PC-3 (cell line): ENCODE measurements at places on chromosomes 7 and 10.

DNA sequence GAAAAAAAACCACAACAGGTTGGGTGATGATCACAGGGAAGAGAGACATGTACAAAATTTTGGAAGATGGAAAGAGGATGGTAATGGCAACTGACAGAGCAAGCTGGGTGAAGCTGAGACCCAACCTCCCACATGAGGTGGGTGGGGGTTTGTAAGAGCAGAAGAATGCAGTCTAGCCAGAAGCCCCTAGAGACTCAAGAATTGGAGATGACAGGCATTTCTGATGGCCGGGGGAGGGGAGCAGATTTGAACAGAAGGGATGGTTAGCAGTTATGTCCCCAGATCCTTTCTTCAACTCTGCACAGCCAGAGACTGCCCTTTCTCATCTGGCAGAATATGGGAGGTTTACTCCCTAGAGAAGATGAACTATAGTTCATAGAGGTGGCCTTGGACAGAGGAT lies 208.0 kb downstream of the GALNT17 start:
- H3K27ac ChIP-seq: no peak overlapping the region
- no peaks in the 10 kb centered on the region for H3K4me1 ChIP-seq
- DNase-seq: no peak
- no peak overlapping the region for H3K4me3 ChIP-seq
- no peaks in the 10 kb centered on the region for H3K36me3 ChIP-seq
- no peaks in the 10 kb centered on the region for H3K27me3 ChIP-seq

DNA sequence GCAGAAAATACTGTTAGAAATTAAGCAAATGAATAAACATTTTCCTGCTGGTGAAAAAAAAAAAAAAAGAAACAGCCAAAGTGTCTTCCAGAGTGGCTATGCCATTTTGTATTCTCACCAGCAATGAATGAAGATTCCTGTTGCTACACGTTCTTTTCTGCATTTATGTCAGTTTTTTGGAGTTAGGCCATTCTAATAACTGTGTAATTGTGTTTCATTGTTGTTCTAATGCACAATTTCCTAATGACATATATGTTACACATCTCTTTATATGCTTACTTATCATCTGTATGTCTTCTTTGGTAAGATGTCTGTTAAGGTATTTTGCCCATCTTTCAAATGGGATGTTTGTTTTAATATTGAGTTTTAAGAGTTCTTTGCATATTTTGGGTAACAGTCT lies 213.7 kb downstream of the ITGB1 start:
- H3K4me1 ChIP-seq: no peaks in the 10 kb centered on the region
- H3K27me3 ChIP-seq: no peaks in the 10 kb centered on the region
- H3K27ac ChIP-seq: no peak overlapping the region
- no peaks in the 10 kb centered on the region for H3K36me3 ChIP-seq
- DNase-seq: no peak
- H3K4me3 ChIP-seq: no peak overlapping the region

DNA sequence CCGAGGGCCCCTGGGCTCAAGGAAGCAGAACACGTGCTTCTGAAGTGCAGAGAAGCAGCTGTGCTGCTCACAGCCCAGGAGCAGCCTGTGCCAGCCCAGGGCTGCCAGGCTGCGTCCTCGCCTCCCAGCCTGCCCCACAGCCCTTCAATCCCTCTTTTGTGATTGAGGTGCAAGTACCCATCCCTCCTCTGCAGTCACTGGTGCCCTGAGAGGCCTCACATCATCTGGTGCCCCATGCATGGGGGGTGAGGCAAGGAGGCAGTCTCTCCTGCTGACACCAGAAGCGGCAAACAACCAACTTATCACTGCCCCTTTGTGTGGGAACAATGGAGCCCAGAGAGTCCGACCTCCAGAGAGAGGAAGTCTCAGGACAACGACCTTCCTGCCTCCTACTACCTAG lies 49.8 kb upstream of the FGFR2 start:
- no peak for DNase-seq
- H3K4me3 ChIP-seq: no peak overlapping the region
- peaks cover 46% of the 10 kb centered on the region for H3K27me3 ChIP-seq
- no peaks in the 10 kb centered on the region for H3K36me3 ChIP-seq
- no peaks in the 10 kb centered on the region for H3K4me1 ChIP-seq

DNA sequence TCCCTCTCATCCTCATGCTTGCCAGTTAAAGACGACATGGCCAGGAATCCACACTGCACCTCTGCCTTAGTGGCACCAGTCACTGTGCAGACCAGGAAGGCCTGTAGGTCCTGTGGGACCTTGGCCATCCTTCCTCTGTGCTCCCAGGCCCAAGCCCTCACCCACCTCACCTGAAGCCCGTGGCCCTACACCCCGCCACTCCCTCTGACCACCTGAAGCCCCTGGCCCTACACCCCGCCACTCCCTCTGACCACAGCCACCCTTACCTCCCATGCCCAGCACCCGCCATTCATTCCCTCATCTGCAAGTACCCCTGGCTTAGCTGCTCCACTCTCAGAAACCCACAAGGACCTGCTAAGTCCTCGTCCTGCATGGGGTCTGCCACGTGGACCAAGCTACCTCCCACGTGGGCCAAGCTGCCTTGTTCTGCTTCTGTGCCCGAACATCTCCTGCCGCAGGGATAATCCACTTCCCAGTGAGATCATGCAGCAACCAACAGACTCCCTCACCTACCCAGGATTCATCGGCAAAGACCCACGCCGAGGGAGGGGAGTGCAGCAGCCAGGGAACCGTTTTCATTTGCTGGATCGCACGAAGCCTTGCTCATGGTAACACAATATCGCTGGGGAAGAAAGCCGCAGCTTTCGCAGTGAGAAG lies 151.2 kb downstream of the TCERG1L start:
- H3K4me1 ChIP-seq: no peaks in the 10 kb centered on the region
- no peak for DNase-seq
- H3K36me3 ChIP-seq: no peaks in the 10 kb centered on the region

- peak overlapping the region; percentile 51 for H3K4me3 ChIP-seq
- H3K27me3 ChIP-seq: peaks cover 54% of the 10 kb centered on the region
- H3K27ac ChIP-seq: no peak overlapping the region
- no peak for DNase-seq
These were observed 3.7 kb upstream of the ELFN1 start for GRCh38 chr7:1666317-1666822.
